ENCODE measurements at places on chromosomes 16 and 17.

GRCh38 chr16:87306516-87306915, 10.7 kb downstream of the C16orf95 start:
- DNase-seq = no peak

- no peak for DNase-seq
These were observed 104.9 kb upstream of the TBX2 start for GRCh38 chr17:61294777-61295176.

- DNase-seq = no peak
These were observed 198.3 kb downstream of the SPECC1 start for GRCh38 chr17:20207262-20207985.

DNA sequence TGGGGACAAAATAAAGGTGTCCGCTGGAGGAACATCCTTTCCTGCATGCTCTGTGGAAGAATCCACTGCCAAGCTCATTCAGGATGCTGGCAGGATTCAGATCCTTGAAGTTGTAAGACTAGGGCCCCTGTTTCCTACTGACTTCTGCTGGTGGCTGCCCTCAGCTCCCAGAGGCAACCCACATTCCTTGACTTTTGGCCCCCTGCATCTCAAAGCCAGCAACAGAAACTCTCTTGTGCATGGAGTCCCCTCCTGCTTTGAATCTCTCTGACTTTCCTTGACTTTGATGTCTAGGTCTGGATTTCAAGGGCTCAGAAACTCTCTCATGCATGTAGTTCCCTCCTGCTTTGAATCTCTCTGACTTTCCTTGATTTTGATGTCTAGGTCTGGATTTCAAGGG, 461.5 kb downstream of the WWOX start:
- DNase-seq = no peak

- DNase-seq = peak; percentile 23
These were observed 38.9 kb upstream of the C1QL1 start for GRCh38 chr17:45006927-45007461.

DNA sequence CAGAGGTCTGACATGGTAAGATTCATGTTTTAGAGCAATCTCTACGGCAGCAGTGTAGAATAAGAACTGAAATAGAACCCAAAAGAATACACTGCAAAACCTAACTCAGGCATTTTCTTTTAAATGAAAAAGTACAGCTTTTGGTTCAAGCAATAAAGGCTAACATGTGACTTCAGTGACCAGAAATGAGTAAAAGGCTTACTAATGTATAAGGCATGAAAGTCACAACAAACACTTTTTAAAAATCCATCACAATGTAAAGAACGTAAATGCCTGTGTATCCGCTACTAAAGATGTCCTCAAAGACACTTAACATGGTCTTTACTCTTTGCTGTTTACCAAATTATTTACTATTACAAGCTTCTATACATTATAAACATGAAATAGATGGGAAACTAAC, 16.6 kb downstream of the KIAA0753 start:
- DNase-seq = no peak

DNA sequence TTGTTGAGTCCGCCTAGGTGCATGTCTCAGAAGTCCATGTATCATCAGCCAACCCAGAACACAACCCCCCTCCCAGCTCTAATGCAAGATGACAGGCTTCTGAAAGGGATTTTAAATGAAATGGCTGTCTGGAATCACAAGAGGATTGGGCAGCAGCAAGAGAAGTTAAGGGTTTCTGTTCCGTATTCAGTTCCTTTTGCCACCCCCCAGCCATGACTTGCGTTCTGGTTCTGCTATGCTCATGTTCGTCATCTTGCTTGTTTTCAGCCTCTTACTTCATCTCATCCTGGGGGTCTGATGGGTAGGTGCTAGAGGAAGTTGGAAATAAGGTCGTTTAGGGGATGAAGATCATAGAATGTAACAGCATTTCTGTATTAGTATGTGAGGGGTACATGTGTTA, 12.0 kb downstream of the MINK1 start:
- no peak for DNase-seq

GRCh38 chr17:55898195-55898594, 147.3 kb downstream of the PCTP start:
- DNase-seq = no peak

DNA sequence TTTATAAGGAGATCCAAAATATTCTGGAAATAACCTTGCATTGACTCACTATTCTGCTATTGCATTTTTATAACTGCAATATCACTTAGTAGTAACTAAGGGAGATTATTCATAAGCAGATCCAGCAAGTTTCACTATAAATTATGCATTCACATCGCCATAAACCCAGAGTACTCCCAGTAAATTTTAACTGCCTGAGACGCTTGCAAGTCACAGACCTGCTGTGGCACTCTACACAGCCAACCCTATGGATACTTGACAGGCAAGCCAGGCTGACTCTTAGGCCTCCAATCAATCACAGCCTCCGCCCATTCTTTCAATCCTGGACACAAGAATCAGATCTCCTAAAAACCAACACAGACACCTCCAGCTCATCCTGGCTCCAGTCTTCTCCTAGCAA, 28.2 kb downstream of the USP31 start:
- no peak for DNase-seq

DNA sequence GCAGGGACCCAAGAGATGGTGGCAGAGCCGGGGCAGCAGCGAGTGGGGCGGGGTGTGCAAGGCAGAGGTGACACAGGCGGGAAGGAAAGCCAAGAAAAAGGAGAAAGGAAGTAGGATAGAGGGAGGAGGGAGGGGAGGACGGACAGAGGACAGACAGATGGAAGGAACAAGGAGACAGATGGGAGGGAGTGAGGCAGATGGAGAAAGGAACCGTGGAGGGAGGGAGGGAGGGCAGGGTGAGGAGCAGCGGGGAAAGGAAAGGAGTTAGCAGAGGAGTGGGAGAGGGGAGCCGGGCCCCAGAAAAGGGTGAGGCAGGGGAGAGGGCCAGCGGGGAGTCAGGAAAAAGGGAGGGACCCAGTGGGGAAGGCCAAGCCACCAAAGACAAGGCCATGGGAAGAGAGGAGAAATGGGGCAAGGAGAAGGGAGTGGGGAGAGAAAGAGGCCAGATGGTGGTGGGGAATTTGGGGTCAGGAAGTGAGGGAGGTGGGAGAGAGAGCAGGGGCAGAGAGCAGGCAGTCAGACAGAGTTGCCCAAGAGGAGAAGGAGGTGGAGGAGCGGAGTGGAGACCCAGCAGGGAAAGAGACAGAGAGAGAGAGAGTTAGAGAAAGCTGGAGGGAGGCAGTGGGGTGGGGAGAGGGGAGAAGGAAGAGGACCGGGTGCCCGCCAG, 13.2 kb upstream of the ASGR1 start:
- DNase-seq = peak; percentile 62

DNA sequence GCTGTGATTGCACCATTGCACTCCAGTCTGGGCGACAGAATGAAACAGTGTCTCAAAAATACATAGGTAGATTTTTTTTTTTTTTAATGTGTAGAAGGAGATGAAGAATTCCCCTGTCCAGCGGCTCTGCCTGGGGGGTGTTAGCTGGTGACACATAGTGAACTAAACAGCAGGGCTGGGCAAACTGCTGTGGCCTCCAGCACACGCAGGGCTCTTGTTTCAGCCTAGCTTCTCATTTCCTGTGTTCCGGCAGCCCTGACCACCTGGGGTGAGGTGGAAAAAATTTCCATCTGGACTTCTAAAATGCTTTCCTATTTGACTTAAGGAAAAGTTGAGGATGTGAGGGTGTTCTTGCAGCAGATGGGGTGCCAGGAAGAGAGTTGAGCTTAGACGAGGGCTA, 33.3 kb upstream of the RGS9 start:
- DNase-seq = no peak

- no peak for DNase-seq
These were observed 69.0 kb downstream of the OR1D5 start for GRCh38 chr17:2994441-2994840.

GRCh38 chr17:49016775-49017463, 19.7 kb downstream of the IGF2BP1 start:
- DNase-seq = no peak

- DNase-seq = no peak
These were observed 74.3 kb downstream of the AXIN2 start for GRCh38 chr17:65487161-65487560.

DNA sequence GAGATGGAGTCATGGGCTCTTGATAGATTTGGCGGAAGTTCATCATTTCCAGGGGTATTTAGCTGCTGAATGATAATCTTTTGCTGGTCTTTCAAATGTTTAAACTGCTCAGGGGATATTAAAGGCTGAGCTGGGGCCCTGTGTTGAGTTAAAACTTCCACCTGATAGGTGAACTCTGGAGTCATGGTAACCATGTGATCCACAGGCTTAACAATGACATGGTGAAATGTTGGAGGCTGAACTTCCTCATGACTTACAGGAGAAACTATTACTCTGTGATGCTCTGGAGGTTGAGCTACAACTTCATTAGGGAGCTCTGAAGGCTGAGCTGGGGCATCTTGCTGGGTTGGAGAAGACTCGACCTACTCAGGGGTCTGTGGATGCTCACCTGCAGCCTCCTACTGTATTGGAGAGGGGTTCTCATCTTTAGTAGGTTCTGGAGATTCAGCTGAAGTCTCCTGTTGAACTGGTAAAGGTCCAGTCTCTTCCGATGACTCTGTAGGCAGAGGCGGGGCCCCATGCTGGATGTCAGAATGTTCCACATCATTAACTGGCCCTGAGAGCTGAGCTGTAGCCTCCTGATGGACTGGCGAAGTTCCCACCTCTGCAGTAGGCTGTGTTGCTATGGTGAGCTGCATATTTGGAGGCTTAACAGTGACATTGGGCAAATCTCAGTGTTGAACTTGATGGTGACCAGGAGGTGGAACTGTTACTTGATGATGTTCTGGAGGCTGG, 24.2 kb downstream of the RDM1 start:
- DNase-seq = no peak

DNA sequence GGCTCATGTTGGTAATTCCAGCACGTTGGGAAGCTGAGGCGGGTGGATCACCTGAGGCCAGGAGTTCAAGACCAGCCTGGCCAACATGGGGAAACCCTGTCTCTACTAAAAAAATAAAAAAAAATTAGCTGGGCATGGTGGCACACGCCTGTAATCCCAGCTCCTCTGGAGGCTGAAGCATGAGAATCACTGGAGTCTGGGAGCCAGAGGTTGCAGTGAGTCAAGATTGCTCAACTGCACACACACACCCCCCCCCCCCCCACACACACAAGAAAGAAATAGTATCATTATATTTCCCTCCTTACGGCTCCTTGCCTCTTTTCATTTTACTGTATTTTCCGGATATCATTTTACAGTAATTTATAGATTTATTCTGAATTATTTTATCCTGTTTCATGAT, 963.1 kb upstream of the GOT2 start:
- DNase-seq = no peak

GRCh38 chr16:82368041-82368440, 198.0 kb upstream of the MPHOSPH6 start:
- peak; percentile 7 for DNase-seq

DNA sequence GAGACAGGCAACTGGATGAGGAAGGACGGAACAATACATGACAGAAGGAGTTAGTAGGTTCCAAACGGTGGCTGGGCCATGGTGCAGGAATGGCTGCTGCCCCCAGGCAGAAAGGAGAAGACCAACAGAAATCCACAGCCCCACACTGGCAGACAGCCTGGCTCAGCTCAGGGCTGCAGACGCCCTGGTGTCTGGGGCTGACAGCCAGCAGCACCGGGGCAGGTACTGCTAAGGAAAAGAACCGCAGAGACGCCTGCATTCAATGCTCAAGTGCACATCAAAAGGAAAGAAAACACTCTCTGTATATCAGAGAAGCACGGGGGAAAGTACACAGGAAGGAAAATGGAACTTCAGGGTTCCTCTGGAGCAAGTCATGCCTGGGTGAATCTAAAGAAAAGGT, 53.4 kb downstream of the GAS7 start:
- no peak for DNase-seq
